ENCODE measurements at places on chromosomes 12 and 14.

DNA sequence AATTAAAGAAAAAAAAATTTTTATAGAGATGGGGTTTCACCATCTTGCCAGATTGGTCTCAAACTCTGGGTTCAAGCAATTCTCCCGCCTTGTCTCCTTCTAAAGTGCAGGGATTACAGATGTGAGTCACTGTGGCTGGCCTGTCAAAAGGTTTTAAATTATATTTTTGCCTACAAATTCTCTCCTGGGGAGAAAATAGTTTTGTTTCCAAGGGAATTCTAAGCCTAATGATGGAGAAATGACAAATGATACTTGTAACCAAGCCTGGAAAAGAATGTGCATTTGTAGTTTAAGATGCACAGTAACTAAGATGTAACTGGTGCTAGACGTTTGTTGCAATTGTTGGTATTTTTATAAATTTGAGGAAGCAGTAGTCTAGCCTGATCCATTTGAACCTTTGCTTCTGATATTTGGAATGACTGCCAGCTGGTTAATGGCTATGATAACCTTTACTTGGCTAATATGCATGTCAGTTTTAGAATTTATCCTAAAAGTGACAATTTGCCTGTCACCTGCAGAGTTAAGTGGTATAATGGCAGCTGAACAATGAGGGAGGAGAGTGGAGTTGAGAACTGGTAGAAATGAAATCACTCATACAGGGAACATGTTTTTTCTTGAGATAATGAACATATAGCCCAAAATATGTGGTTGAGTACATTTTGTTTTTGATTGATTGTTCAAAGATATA lies 148.0 kb downstream of the FUT8 start:
- no peaks in the 10 kb centered on the region for H3K27me3 ChIP-seq
- no peak for DNase-seq
- H3K36me3 ChIP-seq, result no peaks in the 10 kb centered on the region
- no peak overlapping the region for H3K4me3 ChIP-seq

- H3K36me3 ChIP-seq, result no peaks in the 10 kb centered on the region
- H3K4me1 ChIP-seq, result no peaks in the 10 kb centered on the region
- H3K4me3 ChIP-seq, result no peak overlapping the region
- H3K27ac ChIP-seq, result no peak overlapping the region
- DNase-seq, result no peak
Observed at GRCh38 chr12:96809522-96809921, 97.5 kb upstream of the NEDD1 start.

DNA sequence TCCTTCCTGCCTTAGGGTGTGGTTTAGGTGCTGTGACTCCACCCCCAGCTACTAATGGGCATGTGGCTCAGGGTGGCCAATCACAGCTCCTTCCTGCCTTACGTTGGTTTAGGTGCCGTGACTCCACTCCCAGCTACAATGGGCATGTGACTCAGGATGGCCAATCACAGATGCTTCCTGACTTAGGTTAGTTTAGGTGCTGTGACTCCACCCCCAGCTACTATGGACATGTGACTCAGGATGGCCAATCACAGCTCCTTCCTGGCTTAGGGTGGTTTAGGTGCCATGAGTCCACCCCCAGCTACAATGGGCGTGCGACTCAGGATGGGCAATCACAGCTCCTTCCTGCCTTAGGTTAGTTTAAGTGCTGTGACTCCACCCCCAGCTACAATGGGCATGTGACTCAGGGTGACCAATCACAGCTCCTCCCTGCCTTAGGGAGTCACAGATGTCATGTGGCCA lies 163.9 kb downstream of the TBX5 start:
- no peaks in the 10 kb centered on the region for H3K27me3 ChIP-seq
- H3K4me1 ChIP-seq, result no peaks in the 10 kb centered on the region
- H3K27ac ChIP-seq, result no peak overlapping the region
- no peak overlapping the region for H3K4me3 ChIP-seq
- DNase-seq, result no peak

DNA sequence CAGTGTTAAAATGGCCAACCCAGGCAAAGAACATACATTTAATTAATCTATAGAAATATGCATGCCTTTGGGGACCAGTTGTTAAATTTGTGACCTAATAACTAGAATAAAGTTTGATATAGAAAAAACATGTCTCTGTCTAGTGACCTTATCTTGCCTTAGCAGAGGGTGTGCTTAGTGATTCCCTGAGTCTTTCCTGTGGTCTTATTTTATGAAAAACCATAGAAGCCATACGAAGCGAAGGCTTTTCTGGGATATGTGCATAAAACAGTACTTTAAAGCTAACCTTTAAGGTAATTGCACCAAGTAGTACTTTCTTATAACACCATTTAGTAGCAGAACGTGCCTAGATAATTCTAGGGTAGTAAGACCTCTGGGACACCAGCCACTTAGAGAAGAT lies 379.4 kb downstream of the ZFP36L1 start:
- DNase-seq, result no peak
- H3K4me1 ChIP-seq, result peaks cover 10% of the 10 kb centered on the region
- no peaks in the 10 kb centered on the region for H3K27me3 ChIP-seq
- H3K36me3 ChIP-seq, result no peaks in the 10 kb centered on the region
- H3K4me3 ChIP-seq, result no peak overlapping the region

GRCh38 chr14:101404426-101405170 lies 156.7 kb upstream of the DIO3 start:
- no peak overlapping the region for H3K4me3 ChIP-seq
- no peak for DNase-seq
- no peak overlapping the region for H3K27ac ChIP-seq
- H3K36me3 ChIP-seq, result no peaks in the 10 kb centered on the region
- H3K4me1 ChIP-seq, result no peaks in the 10 kb centered on the region
- H3K27me3 ChIP-seq, result no peaks in the 10 kb centered on the region

- H3K36me3 ChIP-seq, result no peaks in the 10 kb centered on the region
- no peak for DNase-seq
- H3K27me3 ChIP-seq, result no peaks in the 10 kb centered on the region
- H3K4me3 ChIP-seq, result no peak overlapping the region
Observed at GRCh38 chr14:90733139-90733808, 83.0 kb downstream of the TTC7B start.

GRCh38 chr14:96525452-96525851 lies 23.3 kb downstream of the PAPOLA start:
- no peak overlapping the region for H3K4me3 ChIP-seq
- H3K36me3 ChIP-seq, result peaks cover 7% of the 10 kb centered on the region

- H3K4me3 ChIP-seq, result no peak overlapping the region
- DNase-seq, result peak; percentile 82
- H3K36me3 ChIP-seq, result no peaks in the 10 kb centered on the region
- H3K4me1 ChIP-seq, result no peaks in the 10 kb centered on the region
Observed at GRCh38 chr12:130041983-130042812, 120.1 kb upstream of the FZD10 start.

GRCh38 chr12:41545761-41546160 lies 357.6 kb downstream of the PDZRN4 start:
- no peak overlapping the region for H3K4me3 ChIP-seq
- H3K27ac ChIP-seq, result no peak overlapping the region
- no peaks in the 10 kb centered on the region for H3K27me3 ChIP-seq
- H3K36me3 ChIP-seq, result no peaks in the 10 kb centered on the region
- no peaks in the 10 kb centered on the region for H3K4me1 ChIP-seq

GRCh38 chr14:89564286-89564957 lies 147.4 kb upstream of the FOXN3 start:
- no peak overlapping the region for H3K4me3 ChIP-seq
- H3K4me1 ChIP-seq, result peaks cover 2% of the 10 kb centered on the region
- no peaks in the 10 kb centered on the region for H3K27me3 ChIP-seq
- H3K36me3 ChIP-seq, result no peaks in the 10 kb centered on the region

DNA sequence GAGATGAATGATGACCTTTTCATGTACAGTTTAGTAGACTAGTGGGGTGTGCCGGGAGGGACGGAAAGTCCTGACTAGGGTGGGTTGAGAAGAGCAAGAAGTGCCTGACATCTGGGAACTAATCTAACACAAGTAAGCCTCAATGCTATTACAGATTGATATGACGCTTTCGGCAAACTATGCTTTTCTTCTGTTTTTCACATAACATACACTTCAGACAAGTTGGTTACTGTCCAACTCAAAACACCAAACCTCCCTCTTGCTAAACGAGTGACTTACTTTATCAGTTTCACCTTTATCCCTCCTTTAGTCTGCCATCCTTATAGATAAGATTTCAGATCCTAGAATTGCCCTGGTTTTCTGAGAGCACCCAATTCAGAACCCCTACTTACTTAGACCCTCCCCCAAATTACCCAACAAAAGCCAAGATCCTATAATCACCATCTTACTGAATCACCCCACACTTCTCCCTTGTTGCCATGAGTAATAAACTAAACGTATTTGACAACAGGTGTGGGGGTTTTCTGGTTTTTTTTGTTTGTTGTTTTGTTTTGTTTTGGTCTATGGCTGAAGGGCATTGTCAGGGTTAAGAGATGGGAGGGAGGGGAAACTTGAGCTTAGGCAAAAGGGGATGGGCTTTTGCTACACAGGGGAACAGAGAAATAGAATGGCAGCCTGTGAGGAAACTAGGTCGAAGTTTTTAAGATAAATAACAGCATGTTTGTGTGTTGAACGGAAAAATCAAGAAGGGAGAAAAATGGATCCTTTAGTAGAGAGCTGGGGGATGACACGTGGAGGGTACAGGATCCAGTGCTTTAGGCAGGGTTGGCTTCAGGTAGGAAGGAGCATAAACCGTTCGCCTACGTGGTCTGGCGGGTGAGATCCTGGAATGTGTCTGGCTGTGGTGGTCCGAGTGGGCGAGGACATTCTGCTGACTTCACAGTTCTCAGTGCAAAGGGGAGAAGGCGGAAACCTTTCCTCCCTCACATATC lies 6.1 kb upstream of the PSMA3 start:
- DNase-seq, result no peak
- peak overlapping the region; percentile 90 for H3K27ac ChIP-seq
- H3K36me3 ChIP-seq, result no peaks in the 10 kb centered on the region
- H3K4me1 ChIP-seq, result no peaks in the 10 kb centered on the region

DNA sequence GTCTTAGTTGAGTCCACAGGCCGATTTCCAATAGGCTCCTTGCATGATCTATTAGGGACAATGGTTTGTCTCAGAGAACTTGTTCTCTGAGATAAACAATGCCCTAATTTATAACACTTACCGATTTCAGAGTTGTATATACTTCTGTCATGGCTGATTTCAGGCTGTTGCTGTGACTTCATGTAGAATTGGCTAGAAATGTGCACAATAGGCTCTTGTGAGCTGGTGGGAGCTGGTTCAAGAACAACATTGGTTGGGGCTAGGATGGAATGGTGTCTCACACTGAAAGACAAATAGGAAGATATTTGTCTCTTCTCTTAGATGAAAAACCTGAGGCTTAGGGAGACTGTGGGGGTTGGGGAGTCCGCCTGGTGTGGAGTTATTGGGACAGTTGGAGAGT lies 6.7 kb upstream of the KRT86 start:
- H3K27ac ChIP-seq, result no peak overlapping the region
- H3K27me3 ChIP-seq, result no peaks in the 10 kb centered on the region
- no peak for DNase-seq
- H3K4me3 ChIP-seq, result no peak overlapping the region

- no peaks in the 10 kb centered on the region for H3K27me3 ChIP-seq
- H3K4me1 ChIP-seq, result no peaks in the 10 kb centered on the region
- no peak overlapping the region for H3K4me3 ChIP-seq
- no peak overlapping the region for H3K27ac ChIP-seq
- no peak for DNase-seq
Observed at GRCh38 chr14:32546246-32546645, 217.1 kb downstream of the AKAP6 start.

DNA sequence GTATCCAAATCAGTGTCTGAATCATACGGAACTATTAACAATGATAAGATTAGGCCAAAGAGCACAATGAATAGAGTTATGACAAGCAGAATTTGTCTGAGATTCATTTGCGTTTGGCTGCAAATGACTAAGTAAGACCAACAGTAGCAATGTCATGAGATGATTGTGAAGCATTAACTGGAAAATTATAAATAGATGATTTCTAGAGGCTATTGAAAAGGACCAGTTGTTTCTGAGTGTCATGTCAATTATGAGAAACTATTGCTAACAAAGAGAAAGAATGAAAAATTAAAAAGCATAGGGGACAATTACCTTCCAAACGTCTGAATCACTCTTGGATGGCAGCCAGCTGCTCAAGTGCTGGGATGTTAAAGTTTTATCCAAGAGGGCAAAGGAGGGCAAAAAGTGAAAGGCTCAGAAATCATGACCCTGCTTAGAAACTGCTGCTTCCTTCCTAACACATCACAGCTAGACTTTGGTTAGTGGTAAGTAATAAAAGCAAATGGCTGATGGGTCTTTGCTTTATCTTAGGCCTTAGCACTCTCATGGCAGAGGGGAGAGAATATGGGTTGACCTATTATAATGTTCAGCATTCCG lies 89.0 kb downstream of the AKAP6 start:
- no peak overlapping the region for H3K27ac ChIP-seq
- no peaks in the 10 kb centered on the region for H3K27me3 ChIP-seq
- DNase-seq, result peak; percentile 73
- no peaks in the 10 kb centered on the region for H3K36me3 ChIP-seq

DNA sequence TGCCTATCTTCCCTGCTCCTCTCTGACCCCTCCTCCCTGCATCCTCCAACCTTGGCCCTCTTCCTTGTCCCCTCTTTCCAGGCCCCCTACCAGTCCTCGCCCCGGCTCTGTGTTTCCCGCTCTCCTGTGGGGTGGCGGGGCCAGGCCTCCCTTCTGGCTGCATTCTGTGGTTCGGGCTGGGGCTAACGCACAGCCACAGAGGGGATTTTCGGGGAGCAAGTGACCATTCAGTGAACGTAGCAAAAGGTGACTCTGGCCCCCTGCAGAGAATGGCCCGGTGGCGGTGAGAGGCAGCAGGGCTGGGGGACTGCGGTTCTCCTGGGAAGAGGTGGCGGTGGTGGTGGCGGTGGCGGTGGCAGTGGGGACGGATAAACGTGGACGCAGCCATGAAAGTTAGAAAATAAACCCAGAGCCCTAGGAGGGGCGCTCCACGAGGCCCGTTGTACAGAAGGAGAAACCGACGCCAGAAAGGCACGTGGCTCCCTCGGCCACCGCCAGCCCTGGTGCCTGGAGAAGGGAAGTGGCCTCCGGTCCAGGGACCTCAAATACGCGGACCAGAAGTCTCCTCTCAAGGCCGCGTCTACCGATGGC lies 269.6 kb downstream of the ADGRD1 start:
- H3K4me3 ChIP-seq, result no peak overlapping the region
- H3K4me1 ChIP-seq, result no peaks in the 10 kb centered on the region
- no peak for DNase-seq

DNA sequence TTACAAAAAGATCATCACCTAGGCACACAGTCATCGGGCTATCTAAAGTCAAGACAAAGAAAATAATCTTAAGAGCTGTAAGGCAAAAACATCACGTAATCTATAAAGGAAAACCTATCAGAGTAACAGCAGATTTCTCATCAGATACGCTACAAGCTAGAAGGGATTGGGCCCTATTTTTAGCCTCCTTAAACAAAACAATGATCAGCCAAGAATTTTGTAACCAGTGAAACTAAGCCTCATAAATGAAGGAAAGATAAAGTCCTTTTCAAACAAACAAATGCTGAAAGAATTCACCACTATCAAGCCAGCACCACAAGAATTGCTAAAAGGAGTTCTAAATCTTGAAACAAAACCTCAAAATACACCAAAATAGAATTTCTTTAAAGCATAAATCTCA lies 191.6 kb upstream of the BMP4 start:
- H3K36me3 ChIP-seq, result no peaks in the 10 kb centered on the region
- H3K27ac ChIP-seq, result no peak overlapping the region
- no peak overlapping the region for H3K4me3 ChIP-seq
- DNase-seq, result no peak

All from kidney (tissue), 22 donors.